Kidney capillary endothelial cell (primary cell): ENCODE measurements at places on chromosomes 5 and 9.

DNA sequence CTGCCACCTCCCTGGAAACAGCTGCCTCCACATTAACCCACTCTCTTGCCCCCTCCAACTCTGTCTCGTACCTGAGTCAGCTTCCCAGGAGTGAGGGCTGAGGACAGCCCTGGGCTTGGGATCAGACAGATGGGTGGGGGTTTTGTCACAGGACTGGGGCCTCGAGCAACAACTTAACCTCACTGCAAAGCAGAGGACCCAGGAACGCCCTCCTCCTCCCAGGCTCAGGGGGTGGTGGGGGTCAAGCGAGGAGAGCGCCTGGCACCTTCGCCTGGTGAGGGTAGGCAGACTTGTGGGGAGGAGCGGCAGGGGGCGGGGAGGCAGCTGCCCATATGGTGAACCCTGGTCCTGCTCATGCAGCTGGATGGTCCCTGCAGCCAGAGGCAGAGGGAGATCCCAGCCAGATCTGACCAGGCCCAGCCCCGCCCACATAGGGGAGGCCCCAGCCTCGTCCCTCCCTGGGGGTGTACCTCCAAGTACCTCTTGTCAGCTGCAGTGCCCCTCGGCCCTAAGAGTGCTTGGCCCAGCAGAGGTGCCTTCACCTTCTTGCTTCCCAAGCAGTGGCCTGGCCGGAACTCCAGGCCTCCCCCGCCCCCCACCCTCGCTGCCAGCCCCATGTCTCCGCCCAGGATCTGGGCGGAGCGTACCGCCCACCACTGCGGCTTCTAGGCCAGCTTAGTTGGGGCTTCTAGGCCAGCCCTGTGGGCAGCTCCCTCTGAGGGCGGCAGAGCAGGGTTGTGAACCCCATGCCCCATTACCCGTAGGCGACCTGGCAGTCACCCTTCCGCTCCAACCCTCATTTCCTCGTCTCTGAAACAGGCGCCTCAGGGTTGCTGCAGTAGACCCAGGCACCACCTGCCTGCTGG is at the start of gene SARDH:
SARDH (minus strand) TSS at position 579 of the 866 bp plus-strand sequence. CDS start 4,179 bp downstream, outside the sequence.
- DNase-seq = peak; percentile 22

GRCh38 chr9:72478966-72479365 is 42.4 kb upstream of the TMC1 start:
- peak; percentile 69 for DNase-seq

DNA sequence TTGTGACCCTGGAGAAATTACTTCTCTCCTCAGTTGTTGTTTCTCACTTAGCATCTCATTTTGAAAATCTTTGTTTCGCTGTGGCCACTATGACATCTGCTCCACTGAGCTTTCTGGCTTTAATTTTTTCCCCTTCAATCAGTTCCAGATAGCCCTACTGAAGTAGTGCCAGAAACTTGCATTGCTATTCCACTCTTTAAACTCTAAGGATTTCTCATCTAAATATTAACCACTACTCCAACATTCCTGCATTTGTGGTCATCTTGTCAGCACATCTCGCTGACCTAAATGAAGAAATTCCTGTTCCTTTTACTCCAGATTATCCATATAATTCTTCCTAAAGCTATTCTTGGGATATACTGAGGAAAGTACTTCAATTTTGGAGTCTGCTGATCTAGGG is 15.3 kb upstream of the NOL6 start:
- DNase-seq = no peak

GRCh38 chr9:14236591-14236990 is 77.3 kb downstream of the NFIB start:
- peak; percentile 36 for DNase-seq

DNA sequence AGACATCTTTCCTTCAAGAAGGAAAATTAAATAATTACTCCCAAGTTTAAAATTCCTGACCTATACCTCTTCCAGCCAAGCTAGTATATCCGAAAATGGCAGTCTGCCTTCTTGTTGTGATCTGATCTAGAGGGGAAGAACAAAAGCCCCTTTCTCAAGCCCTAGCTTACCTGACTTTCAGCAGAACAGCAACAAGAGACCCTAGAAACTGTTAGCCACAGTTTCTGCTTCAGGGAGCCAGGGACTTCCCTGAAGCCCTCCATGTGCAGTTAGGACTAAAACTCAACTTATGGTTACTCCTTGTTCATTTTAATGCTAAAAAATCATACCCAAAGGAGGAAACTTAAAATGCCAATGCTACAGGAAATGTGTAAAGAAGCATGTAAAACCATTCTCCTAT is 366.7 kb upstream of the CTNND2 start:
- no peak for DNase-seq
